MM.1S (cell line): ENCODE measurements at places on chromosomes 13 and 19.

- H3K27me3 ChIP-seq: no peaks in the 10 kb centered on the region
- H3K27ac ChIP-seq: no peak overlapping the region
- no peak for DNase-seq
- no peaks in the 10 kb centered on the region for H3K4me1 ChIP-seq
- no peak overlapping the region for H3K4me3 ChIP-seq
Observed at GRCh38 chr19:49977076-49977475, 16.1 kb upstream of the SIGLEC11 start.

GRCh38 chr13:25660996-25661395, 289.2 kb downstream of the ATP8A2 start:
- no peaks in the 10 kb centered on the region for H3K36me3 ChIP-seq
- H3K27me3 ChIP-seq: no peaks in the 10 kb centered on the region
- no peak overlapping the region for H3K4me3 ChIP-seq
- no peak overlapping the region for H3K27ac ChIP-seq

GRCh38 chr13:90605664-90606063, 741.8 kb upstream of the MIR17HG start:
- H3K27me3 ChIP-seq: no peaks in the 10 kb centered on the region
- no peak overlapping the region for H3K27ac ChIP-seq
- DNase-seq: no peak
- H3K4me1 ChIP-seq: no peaks in the 10 kb centered on the region
- H3K36me3 ChIP-seq: no peaks in the 10 kb centered on the region

DNA sequence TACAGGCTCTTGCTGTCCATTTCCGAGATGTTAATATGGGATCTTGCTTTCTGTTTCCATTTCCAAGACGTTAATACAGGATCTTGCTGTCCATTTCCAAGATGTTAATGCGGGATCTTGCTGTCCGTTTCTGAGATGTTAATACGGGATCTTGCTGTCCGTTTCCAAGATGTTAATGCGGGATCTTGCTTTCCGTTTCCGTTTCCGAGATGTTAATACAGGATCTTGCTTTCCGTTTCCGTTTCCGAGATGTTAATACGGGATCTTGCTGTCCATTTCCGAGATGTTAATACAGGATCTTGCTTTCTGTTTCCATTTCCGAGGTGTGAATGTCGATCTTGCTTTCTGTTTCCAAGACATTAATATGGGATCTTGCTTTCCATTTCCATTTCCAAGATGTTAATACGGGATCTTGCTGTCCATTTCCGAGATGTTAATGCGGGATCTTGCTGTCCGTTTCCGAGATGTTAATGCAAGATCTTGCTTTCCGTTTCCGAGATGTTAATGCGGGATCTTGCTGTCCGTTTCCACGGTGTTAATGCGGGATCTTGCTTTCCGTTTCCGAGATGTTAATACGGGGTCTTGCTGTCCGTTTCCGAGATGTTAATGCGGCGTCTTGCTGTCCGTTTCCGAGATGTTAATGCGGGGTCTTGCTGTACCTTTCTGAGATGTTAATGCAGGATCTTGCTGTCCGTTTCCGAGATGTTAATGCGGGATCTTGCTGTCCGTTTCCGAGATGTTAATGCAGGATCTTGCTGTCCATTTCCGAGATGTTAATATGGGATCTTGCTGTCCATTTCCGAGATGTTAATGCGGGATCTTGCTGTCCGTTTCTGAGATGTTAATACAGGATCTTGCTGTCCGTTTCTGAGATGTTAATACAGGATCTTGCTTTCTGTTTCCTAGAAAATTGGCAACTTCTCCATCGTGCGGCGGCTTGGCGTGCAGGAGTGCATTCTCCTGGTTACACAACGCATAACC, 38.3 kb downstream of the PEX11G start:
- no peaks in the 10 kb centered on the region for H3K4me1 ChIP-seq
- peak; percentile 64 for DNase-seq
- no peaks in the 10 kb centered on the region for H3K27me3 ChIP-seq
- no peak overlapping the region for H3K27ac ChIP-seq
- H3K4me3 ChIP-seq: no peak overlapping the region

- no peaks in the 10 kb centered on the region for H3K36me3 ChIP-seq
- H3K4me1 ChIP-seq: no peaks in the 10 kb centered on the region
- no peak for DNase-seq
- H3K4me3 ChIP-seq: no peak overlapping the region
- H3K27me3 ChIP-seq: no peaks in the 10 kb centered on the region
Observed at GRCh38 chr13:49608651-49609331, 19.5 kb upstream of the ARL11 start.

GRCh38 chr13:76387566-76387965, 498.6 kb downstream of the KCTD12 start:
- H3K4me3 ChIP-seq: no peak overlapping the region
- no peak overlapping the region for H3K27ac ChIP-seq
- no peak for DNase-seq
- no peaks in the 10 kb centered on the region for H3K36me3 ChIP-seq

DNA sequence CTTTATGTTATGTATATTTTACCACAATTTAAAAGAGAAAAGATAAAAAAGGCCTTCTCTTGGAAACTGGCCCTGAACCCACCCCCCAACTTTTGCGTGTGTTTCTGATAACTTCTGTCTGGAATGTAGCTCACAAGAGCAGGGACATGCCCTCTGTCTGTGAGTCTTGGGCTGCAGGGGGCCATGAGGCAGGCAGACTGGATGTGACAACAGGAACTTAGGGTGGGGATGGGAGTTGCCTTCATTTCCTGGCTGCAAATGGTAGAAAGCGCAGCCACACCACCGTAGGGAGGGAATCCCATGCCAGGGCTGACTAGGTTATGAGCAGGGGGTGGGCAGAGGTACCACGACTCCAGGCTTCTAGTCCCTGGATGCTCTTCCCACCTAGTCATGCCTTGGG, 21.9 kb downstream of the CILP2 start:
- no peak for DNase-seq
- H3K36me3 ChIP-seq: no peaks in the 10 kb centered on the region
- H3K27me3 ChIP-seq: peaks cover 18% of the 10 kb centered on the region
- no peak overlapping the region for H3K4me3 ChIP-seq

GRCh38 chr19:45160870-45161737, at the start of gene NKPD1:
TSS of gene NKPD1 (minus strand) at chr19:45160982. CDS start at chr19:45160150, 832 bp downstream.
- no peak within 1 kb of the TSS for H3K27ac ChIP-seq
- no peak for DNase-seq
- H3K27me3 ChIP-seq: peaks cover 42% of the 10 kb centered on the region
- H3K36me3 ChIP-seq: no peaks in the 10 kb centered on the region
- no peaks in the 10 kb centered on the region for H3K4me1 ChIP-seq

GRCh38 chr19:10295305-10295846, 5.6 kb downstream of the ICAM5 start:
- peaks cover 23% of the 10 kb centered on the region for H3K27me3 ChIP-seq
- peaks cover 18% of the 10 kb centered on the region for H3K4me1 ChIP-seq
- H3K4me3 ChIP-seq: peak overlapping the region; percentile 53
- H3K36me3 ChIP-seq: no peaks in the 10 kb centered on the region
- H3K27ac ChIP-seq: no peak overlapping the region
- DNase-seq: peak; percentile 50

DNA sequence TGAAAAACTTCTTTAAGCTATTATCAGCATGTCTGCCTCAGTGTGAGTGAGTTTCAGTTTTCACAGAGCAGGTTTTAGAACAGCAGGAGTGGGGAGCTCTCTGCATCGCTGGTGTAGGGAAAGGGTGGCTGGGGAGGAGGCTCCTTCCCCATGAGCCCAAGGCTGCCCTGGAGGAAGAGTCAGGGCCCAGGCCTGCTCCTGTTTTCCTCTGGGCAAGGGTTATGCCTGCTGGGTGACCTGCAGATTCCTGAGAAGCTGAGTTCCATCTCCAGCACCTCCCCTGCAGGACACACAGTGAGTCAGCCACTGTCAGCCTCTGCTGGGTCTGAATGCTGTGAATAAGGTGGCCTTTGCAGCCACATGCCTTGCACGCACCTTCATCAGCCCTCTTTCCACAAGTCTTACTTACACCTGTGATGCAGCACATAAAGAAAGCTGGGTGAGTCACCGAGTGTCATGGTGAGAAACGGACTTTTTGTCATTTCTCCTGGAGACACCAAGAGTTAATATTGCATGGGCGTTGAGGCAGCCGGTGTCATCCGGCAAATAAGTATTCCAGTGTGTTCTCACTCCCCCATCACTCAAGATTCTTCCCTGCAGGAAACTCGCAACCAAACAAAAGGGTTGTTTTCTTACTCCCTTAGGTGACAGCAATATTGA, 186.4 kb upstream of the KL start:
- H3K27me3 ChIP-seq: no peaks in the 10 kb centered on the region
- H3K4me1 ChIP-seq: 0 out of 2 replicates have a peak, but pooled peaks cover 5% of the 10 kb centered on the region
- peak overlapping the region; percentile 43; the same call in 1 of the 2 replicates for H3K27ac ChIP-seq
- H3K36me3 ChIP-seq: no peaks in the 10 kb centered on the region

GRCh38 chr13:43698758-43699157, 88.0 kb downstream of the ENOX1 start:
- no peaks in the 10 kb centered on the region for H3K4me1 ChIP-seq
- no peaks in the 10 kb centered on the region for H3K36me3 ChIP-seq
- no peak overlapping the region for H3K27ac ChIP-seq
- DNase-seq: no peak
- H3K27me3 ChIP-seq: no peaks in the 10 kb centered on the region

DNA sequence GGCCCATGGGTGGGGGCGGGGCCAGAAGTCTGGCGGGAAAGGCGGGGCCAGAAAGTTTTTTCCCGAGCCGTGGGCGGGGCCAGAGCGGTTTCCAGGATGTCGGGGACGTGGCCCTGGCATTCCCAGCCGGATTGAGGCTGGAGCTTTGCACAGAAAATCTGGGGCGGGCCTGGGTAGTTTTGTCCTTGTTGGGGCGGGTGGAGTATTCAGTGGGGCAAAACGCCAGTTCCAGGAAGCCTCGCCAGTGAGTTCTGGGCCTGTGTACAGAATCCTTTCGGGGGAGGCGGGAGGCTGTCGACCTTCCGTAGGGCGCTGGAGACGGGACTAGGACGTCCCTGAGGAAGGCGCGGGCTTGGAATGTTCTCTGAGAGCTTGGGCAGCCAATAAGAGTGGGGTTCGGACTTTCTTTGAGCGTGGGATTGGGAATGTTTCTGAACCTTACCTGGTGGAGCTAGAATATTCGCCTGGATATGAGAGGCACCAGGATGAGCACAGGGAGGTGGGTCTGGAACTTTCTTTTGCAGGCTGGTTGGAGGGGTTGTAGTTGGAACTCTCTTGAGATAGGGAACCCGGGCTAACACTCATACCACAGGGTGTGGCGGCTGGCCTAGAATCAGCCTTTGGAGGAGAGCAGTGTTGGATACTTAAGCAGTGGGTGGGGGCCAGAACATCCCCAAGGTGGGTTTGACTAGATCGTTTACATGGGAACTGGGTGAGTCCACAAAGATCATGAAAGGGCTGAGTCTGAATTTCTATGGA, 1.3 kb downstream of the CCDC9 start:
- no peaks in the 10 kb centered on the region for H3K27me3 ChIP-seq
- DNase-seq: no peak
- no peaks in the 10 kb centered on the region for H3K36me3 ChIP-seq
- H3K4me3 ChIP-seq: peak overlapping the region; percentile 76
- peaks cover 16% of the 10 kb centered on the region for H3K4me1 ChIP-seq

- H3K36me3 ChIP-seq: no peaks in the 10 kb centered on the region
- H3K27ac ChIP-seq: no peak overlapping the region
- H3K4me3 ChIP-seq: no peak overlapping the region
- no peaks in the 10 kb centered on the region for H3K27me3 ChIP-seq
- no peaks in the 10 kb centered on the region for H3K4me1 ChIP-seq
Observed at GRCh38 chr13:40368127-40368891, 298.1 kb downstream of the FOXO1 start.

DNA sequence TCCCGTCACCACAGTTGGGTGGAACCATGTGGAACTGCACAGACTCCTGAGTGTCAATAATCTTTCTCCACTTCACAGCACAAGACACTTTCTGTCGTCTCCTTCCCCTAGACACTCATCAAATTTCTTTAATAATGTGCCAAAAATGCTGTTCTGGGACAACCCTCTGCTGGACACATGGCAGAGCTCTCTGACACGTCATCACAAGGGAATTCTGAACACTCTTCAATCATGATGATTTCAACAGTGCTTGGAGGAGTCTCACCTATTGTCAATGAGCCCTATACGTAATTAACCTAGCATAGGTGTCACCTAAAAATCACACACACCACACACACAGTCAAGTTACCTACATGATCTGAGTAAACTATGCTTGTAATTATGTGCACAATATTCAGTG, 141.3 kb downstream of the STOML3 start:
- H3K27ac ChIP-seq: no peak overlapping the region
- no peaks in the 10 kb centered on the region for H3K36me3 ChIP-seq
- no peaks in the 10 kb centered on the region for H3K4me1 ChIP-seq
- no peaks in the 10 kb centered on the region for H3K27me3 ChIP-seq
- H3K4me3 ChIP-seq: no peak overlapping the region

DNA sequence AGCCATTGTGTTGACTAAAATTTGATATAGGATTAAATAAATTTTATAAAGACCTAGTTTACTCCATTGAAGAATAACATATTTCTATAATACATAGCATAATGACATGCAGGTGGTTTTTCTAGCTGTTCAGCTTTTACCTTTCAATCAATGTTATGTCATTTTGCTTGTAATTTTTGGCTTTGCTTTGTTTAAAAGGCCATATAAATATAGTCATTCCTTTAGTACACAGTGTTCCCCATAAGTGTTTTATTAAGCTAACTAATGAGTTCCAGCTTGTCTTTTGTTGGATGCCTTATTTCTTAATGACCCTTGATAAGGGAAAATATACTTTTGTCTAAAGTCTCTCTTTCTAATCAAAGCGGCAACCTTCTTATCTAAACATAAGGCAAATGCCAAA, 906.3 kb upstream of the GPC6 start:
- no peaks in the 10 kb centered on the region for H3K27me3 ChIP-seq
- no peak overlapping the region for H3K4me3 ChIP-seq
- no peaks in the 10 kb centered on the region for H3K36me3 ChIP-seq
- no peaks in the 10 kb centered on the region for H3K4me1 ChIP-seq

DNA sequence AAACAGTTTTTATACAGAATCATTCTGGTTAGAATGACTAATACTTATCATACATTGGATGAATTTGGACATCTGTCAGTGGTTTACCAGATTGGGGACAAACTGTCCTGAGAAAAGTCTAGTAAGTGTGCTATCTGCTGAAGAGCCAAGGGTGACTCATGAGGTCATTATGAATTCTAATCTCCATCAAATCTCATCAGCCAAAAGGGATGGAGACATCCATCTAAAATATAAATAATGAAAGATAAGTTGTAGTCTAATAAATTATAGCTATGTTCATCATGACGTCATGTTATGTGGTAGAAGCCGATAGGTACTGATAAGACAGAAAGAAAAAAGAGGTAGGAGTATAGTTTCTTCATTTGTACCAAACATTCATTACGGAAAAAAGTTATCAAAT, 804.4 kb downstream of the PCDH9 start:
- no peak overlapping the region for H3K4me3 ChIP-seq

DNA sequence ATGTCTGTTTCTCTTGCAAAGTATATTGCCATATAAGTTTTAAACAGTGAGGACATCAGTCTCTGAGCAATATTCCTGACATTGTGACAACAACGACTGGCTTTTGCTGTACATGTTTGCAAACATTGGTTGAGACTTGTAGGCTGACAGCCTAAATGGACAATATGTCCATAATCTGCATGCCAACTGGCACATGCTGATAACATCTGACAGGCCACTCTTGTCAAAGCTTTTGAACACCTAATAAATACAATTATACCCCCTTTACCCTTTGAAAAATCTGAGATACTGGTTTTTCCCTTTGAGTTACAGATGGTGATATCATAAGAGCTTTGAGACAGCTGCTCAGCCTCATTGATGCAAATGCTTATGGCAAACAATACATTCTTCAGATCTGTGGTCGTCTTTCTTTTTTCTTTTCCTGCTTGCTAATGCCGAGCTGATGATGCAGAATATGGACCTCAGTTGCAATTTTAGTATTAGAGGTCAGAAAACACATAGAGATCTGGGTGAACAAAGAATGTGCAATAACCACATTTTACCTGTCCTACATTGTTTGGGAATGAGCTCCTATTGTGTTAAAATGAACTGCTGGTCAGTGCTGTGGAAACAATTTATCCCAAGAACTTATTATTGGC, 114.9 kb downstream of the RFC3 start:
- DNase-seq: no peak
- H3K27ac ChIP-seq: no peak overlapping the region
- no peaks in the 10 kb centered on the region for H3K36me3 ChIP-seq
- no peaks in the 10 kb centered on the region for H3K4me1 ChIP-seq
- H3K4me3 ChIP-seq: no peak overlapping the region
